ENCODE measurements at places on chromosomes 5 and 9.

- peak; percentile 48 for DNase-seq
Measured at GRCh38 chr5:94017579-94017978, 276.2 kb upstream of the POU5F2 start.

GRCh38 chr9:112142420-112142819, 32.7 kb downstream of the SUSD1 start:
- DNase-seq: no peak

- DNase-seq: no peak
Measured at GRCh38 chr9:24698881-24699518, 153.3 kb upstream of the IZUMO3 start.

DNA sequence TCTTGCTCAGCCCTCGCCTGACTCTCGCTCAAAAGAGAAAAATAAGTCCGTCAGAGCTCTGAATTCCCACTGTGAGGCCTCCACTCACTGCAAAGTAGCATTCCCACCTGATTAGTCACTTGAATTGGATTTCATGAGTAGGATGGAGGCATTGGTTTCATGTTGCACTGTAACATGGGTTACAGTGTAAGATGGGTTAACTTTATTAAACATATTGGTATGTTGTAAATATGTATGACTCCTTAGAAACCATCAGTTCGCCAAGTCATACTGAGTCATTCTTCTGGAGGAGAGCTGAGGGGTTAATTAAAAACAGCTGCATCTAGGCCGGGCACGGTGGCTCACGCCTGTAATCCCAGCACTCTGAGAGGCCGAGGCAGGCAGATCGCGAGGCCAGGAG, 93.8 kb upstream of the BNC2 start:
- peak; percentile 99 for DNase-seq

GRCh38 chr5:25891691-25892090, 1146.7 kb downstream of the CDH9 start:
- no peak for DNase-seq

DNA sequence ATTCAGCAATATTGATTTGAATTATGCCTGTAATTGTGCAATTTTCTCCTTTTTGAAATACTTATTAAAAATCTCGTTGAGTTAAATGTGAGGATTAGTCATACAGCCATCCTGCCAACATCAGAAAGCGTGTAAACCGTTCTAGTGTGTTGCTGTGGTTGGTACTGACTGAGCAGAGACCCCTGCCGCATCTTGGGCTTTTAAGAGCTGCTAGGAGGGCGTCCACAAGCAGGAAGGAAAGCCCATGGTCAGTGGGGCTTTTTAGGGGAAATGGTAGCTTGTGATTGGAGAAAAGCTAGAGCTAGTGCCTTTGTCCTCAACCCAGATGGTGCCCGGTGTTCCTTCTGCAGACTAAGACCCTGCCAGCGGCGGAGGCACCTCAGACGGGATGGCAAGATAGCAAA, 1.3 kb downstream of the SDHA start:
- DNase-seq: peak; percentile 34

DNA sequence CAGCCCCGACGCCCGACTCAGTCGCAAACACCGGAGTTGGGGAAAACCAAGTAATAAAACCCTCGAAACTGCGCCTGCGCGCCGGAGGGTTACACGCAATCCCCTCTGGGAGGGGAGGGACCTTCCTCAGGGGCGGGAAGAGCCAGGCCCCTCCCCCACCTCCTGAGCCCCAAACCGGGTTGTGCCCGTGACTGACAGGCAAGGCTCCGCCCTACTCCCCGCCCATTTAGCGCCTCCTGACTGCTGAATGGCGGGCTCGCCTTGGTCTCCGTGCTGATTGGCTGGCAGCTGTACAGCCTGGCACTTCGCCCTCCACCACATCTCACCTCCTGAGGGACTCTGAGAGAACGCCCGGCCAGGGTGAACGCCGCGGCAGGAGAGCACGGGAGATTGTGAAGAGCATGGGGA, at the start of gene PRDM9:
Gene PRDM9, plus strand, starts transcription at position 332 of the 408 bp plus-strand sequence. CDS start 1,425 bp downstream, outside the sequence.
- peak; percentile 62 for DNase-seq

GRCh38 chr9:8534828-8535227, 735.2 kb upstream of the DMAC1 start:
- no peak for DNase-seq

DNA sequence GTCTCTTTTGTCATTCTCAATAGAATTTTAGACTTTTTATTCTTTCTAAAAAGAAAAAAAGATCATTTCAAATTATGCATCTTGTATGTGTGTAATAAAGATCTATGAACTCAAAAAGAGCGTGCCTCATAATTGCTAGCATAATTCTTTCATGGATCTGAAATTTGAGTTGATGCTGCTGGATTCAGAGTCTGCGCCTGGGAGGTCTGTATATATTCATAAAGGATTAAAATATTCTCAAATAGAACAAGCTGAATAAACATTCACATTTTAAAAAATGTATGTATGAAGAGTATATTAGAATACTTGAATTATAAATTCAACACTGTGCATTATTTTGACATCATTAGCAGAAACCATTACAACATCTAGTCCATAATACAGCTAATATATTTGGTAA, 297.8 kb upstream of the GRAMD2B start:
- no peak for DNase-seq

DNA sequence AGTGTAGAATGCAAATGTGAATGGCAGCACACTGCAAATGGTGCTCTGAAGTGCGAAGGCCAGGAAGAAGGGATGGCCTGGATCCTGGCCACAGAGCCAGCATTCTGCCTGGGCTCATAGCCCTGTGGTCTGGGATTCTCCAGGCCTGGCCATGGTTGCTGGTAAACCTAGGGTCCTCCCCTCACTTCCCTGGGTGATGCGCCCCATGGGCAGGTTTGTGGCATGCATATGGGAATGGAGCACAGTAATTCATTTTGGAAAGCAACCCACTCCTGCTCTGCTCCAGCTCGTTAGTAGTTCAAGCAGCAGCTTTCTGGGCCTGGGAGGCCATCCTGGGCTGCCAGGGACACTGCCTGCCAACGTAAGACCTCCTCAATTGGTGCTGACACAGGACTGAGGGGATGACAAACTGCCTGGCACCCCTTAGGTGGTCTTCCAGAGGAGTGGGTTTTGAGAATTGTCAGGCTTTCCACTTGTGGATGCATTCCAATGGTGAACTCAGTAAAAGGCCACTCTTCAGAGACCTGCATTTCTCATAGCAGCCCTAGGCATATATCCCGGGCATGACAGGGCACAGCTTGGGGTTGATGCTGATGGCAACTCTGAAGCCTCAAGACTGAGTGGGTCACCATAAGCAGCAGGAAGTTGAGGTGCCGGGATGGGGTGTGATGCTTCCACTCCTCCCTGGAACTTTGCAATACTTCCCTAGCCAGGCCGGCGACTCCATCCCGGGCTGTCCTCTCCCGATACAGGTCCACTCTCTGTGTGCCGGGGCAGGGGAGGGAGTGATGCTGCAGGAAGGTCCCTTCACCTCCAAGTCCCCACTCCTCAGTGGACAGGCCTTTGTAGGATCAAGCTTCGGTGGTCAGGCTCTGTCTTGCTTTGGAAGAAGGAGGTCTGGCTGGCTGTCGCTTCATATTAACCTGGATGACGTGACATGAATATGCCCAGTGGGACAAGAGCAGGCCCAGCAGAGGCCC, 1.2 kb upstream of the SLC25A48 start:
- no peak for DNase-seq

DNA sequence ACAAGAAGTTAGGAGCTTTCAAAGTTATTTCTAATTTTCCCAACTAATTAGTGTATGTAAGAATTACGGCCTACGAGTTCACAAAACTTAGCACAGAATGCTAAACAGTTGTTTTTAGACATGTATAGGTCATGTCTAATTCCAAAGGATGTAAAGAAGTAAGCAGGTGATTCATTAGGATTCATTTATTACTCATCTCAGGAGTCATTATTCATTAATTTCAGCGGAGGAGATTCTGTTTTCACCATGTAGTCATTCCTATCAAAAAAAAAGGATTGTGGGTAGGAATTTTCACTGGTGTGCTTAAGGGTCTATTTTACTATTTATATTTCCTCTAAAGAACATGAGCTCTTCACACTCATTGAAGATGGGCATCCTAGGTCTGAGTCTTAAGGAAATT, 532.2 kb downstream of the ACTL7B start:
- DNase-seq: no peak

- no peak for DNase-seq
Measured at GRCh38 chr9:96721731-96722429, 56.0 kb downstream of the ZNF510 start.

Data from fibroblast of skin of right biceps (primary cell).